ENCODE measurements at places on chromosomes 6 and 20. TPM values are rescaled to one million over a fixed set of nuclear protein-coding genes. Genes with fewer than 3 reads are reported as not detected.
A peak's percentile ranks its signal among the peaks of the same experiment; 100 is the strongest.

GRCh38 chr20:37677969-37678861, 15.6 kb upstream of the CTNNBL1 start:
- H3K27ac ChIP-seq: peak overlapping the region; percentile 10
- no peak overlapping the region for H3K4me3 ChIP-seq
- H3K36me3 ChIP-seq: no peaks in the 10 kb centered on the region
- H3K27me3 ChIP-seq: peaks cover 1% of the 10 kb centered on the region
- peak; percentile 46 for DNase-seq

DNA sequence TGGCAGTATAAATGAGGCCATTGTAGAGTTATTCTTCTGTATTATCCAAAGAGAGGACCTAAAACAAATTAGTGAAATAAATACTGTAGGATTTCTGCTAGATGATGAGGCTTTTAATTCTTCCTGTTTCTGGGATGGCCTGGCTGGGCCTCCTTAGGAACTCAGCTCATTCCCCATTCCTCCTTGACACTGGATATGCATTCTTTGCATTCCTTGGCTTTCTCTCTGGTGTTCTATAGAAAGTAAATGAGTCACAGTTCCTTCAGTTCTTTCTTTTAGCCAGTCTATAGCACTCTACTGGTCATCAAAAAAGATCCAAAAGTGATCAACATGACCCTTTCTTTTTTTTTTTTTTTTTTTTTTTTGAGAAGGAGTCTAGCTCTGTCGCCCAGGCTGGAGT, 8.6 kb downstream of the OR10C1 start:
- H3K27me3 ChIP-seq: no peaks in the 10 kb centered on the region
- H3K4me1 ChIP-seq: no peaks in the 10 kb centered on the region
- H3K36me3 ChIP-seq: no peaks in the 10 kb centered on the region
- DNase-seq: no peak
- no peak overlapping the region for H3K4me3 ChIP-seq

DNA sequence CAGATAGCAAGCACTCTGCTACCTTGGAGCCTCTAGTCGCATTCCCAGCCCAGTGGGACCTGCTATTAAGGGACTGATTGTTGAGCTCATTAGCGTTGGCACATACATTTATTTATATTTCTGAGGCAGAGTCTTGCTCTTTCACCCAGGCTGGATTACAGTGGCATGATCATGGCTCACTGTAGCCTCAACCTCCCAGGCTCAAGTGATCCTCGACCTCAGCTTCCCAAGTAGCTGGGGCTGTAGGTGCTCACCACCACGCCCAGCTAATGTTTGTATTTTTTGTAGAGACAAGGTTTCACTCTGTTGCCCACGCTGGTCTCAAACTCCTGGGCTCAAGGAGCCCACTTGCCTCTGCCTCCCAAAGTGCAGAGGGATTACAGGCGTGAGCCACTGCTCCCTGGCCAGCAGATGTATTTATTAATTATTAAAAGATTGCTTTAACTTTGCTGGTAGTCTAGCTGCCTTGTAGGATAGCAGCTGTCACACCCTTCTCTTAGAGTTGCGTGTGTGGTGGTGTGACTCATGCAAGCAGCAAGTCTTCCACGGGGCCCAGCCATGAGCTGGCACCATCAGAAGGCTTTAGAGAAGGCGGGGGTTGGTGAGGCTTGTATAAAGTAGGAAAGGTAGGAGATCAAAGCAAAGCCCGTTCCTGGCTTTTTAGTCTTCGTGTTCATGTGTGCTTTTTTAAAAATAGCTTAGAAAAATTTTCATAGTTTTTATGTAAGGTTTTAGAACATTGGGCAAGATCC, 16.5 kb downstream of the ACTR5 start:
- H3K36me3 ChIP-seq: peaks cover 90% of the 10 kb centered on the region
- no peak overlapping the region for H3K4me3 ChIP-seq
- no peak overlapping the region for H3K27ac ChIP-seq
- peak; percentile 35 for DNase-seq
- no peaks in the 10 kb centered on the region for H3K27me3 ChIP-seq
- no peaks in the 10 kb centered on the region for H3K4me1 ChIP-seq

DNA sequence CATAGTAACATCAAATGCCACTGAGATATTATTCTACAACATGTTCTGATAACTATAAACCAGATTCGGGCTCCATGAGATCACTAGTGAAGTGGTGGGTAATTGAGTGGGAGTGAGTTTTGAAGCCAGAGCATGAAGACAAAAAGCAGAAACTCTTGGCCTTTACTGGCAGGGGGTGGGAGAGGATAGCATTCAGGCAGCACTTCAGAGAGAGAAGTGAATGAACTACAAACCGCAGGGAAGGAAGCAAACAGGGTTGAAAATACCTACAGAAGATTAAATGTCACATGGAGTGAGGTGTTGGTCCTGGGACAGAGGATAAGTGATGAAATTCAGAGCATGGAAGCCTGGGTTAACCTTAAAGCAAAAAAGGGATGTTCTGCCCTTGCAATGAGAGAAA, 250.0 kb downstream of the EPM2A start:
- H3K27ac ChIP-seq: no peak overlapping the region
- H3K4me3 ChIP-seq: no peak overlapping the region

- no peak overlapping the region for H3K27ac ChIP-seq
- H3K4me1 ChIP-seq: no peaks in the 10 kb centered on the region
- no peak for DNase-seq
- H3K4me3 ChIP-seq: no peak overlapping the region
Measured at GRCh38 chr6:165077876-165078275, 231.5 kb downstream of the C6orf118 start.

- no peak overlapping the region for H3K27ac ChIP-seq
- H3K27me3 ChIP-seq: no peaks in the 10 kb centered on the region
- no peak for DNase-seq
- H3K4me1 ChIP-seq: no peaks in the 10 kb centered on the region
Measured at GRCh38 chr6:105781915-105782314, 304.2 kb upstream of the PRDM1 start.

DNA sequence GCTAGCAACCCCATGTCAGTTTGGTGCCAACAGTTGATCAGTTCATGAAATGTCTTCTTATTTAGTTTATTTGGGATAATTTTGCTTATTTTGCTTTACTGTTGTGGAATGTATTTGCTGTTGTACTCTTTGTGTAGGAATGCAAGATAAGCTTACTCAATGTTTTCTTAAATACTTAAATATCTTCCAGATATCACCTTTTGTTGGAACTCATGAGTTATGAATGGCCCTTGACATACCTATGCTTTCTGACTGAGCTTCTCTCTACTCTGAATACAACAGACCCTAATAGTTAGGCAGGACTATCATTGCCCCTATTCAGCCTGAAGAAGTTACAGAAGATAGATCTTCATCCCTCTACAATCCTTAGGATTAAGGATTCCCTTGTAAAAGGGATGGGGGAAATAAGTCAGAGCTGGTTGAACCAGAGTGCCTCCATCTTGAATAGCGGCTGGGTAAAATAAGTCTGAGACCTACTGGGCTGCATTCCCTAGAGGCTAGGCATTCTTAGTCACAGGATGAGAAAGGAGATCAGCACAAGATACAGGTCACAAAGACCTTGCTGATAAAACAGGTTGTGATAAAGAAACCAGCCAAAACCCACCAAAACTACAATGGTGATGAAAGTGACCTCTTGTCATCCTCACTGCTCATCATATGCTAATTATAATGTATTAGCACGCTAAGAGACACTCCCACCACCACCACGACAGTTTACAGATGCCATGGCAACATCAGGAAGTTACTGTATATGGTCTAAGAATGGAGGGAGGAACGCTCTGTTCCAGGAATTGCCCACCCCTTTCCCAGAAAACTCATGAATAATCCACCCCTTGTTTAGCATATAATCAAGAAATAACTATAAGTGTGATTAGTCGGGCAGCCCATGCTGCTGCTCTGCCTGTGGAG, 196.9 kb downstream of the AKAP7 start:
- no peaks in the 10 kb centered on the region for H3K27me3 ChIP-seq
- H3K4me1 ChIP-seq: no peaks in the 10 kb centered on the region
- no peak for DNase-seq
- no peak overlapping the region for H3K27ac ChIP-seq
- no peaks in the 10 kb centered on the region for H3K36me3 ChIP-seq

GRCh38 chr6:65231616-65232015, 475.4 kb downstream of the EYS start:
- no peak for DNase-seq
- no peaks in the 10 kb centered on the region for H3K27me3 ChIP-seq
- no peak overlapping the region for H3K27ac ChIP-seq
- no peaks in the 10 kb centered on the region for H3K4me1 ChIP-seq

DNA sequence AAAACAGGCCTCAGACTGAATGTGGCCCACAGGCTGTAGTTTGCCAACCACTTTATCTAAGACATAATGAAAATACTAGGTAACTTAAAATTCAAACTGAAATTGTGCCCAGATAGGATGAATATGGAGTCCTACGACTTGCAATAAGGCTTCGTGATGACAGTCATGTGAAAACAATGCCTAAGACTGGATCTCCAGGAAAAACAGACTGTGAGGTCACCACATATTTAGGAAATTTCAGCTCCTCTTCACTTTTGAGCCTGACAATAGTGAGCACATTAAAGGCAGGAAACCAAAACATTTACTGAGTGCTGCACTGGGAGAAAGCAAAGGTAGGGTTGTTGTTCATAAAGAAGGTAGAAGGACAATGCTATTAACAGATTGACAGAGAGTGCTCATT, 50.0 kb downstream of the RTN4IP1 start:
- H3K27ac ChIP-seq: no peak overlapping the region
- DNase-seq: no peak
- H3K27me3 ChIP-seq: no peaks in the 10 kb centered on the region
- peaks cover 13% of the 10 kb centered on the region for H3K36me3 ChIP-seq
- H3K4me1 ChIP-seq: peaks cover 12% of the 10 kb centered on the region

DNA sequence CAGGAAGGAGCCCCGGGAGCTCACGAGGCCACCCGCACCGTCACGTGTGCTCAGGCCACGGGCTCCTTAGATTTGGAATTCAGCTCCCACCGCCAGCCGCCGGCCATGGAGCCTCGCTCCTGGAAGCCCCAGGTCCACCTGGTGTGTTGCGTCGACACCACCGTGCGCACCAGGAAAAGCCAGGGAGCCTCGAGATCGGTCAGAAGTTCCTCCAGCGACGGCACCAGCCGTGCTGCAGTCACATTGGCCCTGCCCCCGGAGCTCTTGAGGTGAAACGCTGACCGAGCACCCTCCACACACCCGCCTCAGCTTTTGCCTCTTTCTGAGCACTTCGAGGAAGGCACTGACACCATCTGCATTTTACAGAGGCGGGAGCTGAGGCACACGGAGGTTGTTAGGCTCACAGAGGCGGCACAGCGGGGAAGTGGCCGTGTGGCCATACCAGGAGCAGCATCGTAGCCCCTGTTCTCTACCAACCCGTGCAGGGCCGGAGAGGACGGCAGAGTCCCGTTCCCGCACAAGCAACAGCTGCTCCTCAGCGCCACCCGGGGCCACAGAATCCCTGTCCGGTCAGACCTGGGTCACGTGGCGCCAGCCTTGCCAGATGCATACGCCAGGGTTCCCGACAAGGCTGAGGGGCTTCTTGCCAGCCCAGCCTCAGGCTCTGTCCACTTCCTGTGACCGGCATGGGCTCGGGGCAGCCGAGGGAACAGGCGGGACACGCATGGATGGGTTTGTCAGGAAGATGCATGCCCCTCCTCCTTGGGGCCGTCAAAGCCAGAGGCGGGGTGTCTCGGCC, 7.6 kb downstream of the NKAIN4 start:
- H3K36me3 ChIP-seq: no peaks in the 10 kb centered on the region
- peaks cover 2% of the 10 kb centered on the region for H3K4me1 ChIP-seq
- H3K27me3 ChIP-seq: peaks cover 82% of the 10 kb centered on the region
- DNase-seq: no peak

- DNase-seq: no peak
- no peaks in the 10 kb centered on the region for H3K36me3 ChIP-seq
- peaks cover 21% of the 10 kb centered on the region for H3K4me1 ChIP-seq
- H3K27me3 ChIP-seq: no peaks in the 10 kb centered on the region
Measured at GRCh38 chr6:15628499-15629131, 34.2 kb downstream of the DTNBP1 start.

GRCh38 chr6:33925210-33925609, 121.4 kb upstream of the MLN start:
- no peak overlapping the region for H3K27ac ChIP-seq
- no peaks in the 10 kb centered on the region for H3K27me3 ChIP-seq
- H3K4me1 ChIP-seq: no peaks in the 10 kb centered on the region
- no peaks in the 10 kb centered on the region for H3K36me3 ChIP-seq
- H3K4me3 ChIP-seq: no peak overlapping the region

- no peaks in the 10 kb centered on the region for H3K4me1 ChIP-seq
- H3K27me3 ChIP-seq: peaks cover 13% of the 10 kb centered on the region
- H3K4me3 ChIP-seq: no peak overlapping the region
- DNase-seq: no peak
- no peak overlapping the region for H3K27ac ChIP-seq
Measured at GRCh38 chr6:105981002-105981887, 104.9 kb upstream of the PRDM1 start.

DNA sequence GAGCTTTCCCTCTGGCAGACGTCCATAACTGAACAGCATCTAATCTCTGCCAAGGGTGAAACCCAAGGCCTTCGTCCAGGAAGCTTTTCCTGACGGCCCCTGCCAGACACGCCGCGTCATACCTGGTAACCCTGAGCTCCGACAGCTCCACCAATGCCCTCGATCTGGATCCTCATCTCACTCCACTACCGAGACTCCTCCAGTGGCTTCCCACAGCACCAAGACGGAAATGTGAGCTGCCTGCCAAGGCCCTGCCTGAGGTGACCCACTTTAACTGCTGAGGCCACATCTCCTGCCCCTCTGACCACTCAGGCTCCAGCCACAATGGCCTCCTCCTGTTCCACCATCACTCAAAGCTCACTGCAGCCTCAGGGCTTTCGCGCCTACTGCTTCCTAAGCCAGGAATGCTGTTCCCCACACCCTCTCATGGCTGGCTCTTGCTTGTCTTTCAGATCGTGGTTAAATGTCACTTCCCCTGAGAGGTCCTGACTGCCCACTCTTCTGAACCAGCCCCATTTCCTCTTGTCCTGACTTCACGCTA, 143.2 kb downstream of the PREX1 start:
- peaks cover 13% of the 10 kb centered on the region for H3K4me1 ChIP-seq
- peaks cover 5% of the 10 kb centered on the region for H3K27me3 ChIP-seq
- H3K27ac ChIP-seq: no peak overlapping the region
- no peak for DNase-seq
- H3K4me3 ChIP-seq: no peak overlapping the region

DNA sequence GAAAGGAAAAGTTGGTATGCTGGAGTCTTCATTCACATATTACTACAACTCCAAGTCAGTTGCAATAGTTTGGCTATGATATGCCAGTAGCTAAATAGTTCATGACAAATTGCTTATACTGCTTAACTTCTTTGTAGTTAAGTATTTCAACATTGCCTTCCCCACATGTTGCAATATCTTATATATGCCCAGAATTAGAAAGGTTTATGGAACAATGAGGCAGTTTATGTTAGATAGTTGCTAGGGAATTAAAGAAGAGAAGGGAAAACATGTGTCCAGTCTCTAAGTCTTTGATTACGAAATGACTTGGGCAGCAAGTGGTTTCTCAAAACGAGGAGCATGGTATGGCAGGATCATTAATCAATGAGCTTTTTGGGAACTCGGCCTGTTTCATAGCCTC, 145.8 kb downstream of the PLCB4 start:
- peaks cover 14% of the 10 kb centered on the region for H3K27me3 ChIP-seq
- no peak for DNase-seq
- no peaks in the 10 kb centered on the region for H3K4me1 ChIP-seq
- no peaks in the 10 kb centered on the region for H3K36me3 ChIP-seq
- no peak overlapping the region for H3K4me3 ChIP-seq

CCR6 gene
- 4.2 TPM for total RNA-seq

ZC2HC1B gene
- not detected for total RNA-seq

BMP6 gene
- not detected for total RNA-seq

GABRR1 gene
- total RNA-seq: not detected

GPR63 gene
- total RNA-seq: 0.02 TPM

SLC35D3 gene
- not detected for total RNA-seq

MUC21 gene
- total RNA-seq: not detected

APOBEC2 gene
- 0.09 TPM for total RNA-seq

All from HepG2 (cell line).